Activated CD4-positive, alpha-beta T cell treated with anti-CD3 and anti-CD28 coated beads, Interleukin-2, amount 50 U/mL, for 1 hour (primary cell): ENCODE measurements at places on chromosomes 3 and 15.
A peak's percentile ranks its signal among the peaks of the same experiment; 100 is the strongest.

GRCh38 chr15:71735385-71735757 is 75.0 kb upstream of the NR2E3 start:
- DNase-seq: no peak

DNA sequence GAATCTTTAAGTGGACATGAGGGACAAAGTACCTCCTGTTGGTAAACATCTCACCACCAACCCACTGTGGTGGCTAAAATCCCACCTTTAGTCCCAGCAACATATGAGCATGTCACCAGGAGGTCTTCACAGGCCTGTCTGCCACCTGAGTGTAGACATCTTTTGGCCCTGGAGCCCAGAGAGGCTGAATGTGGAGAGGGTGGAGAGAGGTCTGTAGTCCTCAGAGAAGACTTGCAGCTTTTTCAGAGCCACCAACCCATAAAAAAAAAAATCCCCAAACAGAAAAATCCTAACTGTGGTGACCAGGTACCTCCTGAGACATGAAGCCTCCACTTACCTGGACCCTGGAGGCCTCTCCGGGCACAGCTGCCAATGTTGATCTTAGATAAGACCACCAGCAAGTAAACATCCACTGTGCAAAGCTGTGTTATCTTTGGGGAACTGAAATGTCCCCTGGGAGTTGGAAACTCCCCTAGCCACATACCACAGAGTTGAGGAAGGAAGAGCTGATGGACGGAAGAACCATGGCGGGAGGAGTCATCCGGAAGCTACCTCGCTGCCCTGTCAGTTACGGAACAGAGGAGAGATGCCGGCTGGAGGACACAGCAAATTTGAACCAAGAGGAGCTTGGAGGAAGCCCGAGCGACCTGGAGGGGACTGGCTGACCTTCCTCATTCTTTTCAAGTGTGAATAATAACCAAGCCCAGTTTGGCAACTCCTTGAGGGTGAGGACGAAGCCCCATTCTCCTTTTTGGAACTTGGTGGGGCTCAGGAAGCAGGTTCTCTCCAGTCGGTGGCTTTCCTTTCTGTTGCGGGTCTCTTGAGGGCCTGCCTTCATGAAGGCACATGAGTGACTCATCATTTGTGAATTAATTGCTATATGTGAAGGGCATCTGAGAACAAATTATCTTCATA is at the start of gene GHRL:
GHRL (minus strand) TSS at position 443 of the 915 bp plus-strand sequence. CDS start 2,767 bp downstream, outside the sequence.
- no peak for DNase-seq

DNA sequence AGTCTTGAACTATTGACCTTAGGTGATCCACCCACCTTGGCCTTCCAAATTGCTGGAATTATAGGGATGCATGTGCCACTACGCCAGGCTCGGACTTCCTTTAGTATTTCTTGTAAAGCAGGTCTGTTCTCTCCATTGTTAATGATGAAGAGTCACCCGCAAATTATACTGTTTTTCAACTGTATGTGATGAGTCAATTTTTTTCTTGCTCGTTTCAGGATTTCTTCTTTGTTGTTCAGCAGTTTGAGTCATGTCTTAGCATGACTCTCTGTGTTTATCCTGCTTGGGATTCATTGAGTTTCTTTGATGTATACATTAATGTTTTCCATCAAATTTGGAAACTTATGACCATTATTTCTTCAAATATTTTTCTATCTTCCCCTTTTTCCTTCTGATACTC is 28.9 kb downstream of the GRAMD1C start:
- no peak for DNase-seq

DNA sequence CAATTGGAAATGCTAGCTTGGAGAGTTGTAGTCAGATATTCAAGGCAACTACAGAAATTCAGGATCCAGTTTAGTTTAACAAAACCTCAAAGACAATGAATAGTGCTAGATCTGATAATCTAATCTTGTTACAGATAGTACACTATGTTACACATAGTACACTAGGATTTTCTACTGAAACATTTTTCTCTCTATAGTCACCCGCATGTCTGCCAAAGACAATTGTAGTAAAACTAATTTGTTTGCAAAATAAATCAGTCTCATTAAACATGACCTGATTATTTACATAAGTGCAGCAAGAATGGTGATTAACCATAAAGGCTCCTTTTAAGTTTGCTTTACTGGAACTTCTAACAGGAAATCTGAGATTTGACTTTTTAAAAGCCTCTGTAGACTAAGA is 52.0 kb downstream of the ILDR1 start:
- no peak for DNase-seq

DNA sequence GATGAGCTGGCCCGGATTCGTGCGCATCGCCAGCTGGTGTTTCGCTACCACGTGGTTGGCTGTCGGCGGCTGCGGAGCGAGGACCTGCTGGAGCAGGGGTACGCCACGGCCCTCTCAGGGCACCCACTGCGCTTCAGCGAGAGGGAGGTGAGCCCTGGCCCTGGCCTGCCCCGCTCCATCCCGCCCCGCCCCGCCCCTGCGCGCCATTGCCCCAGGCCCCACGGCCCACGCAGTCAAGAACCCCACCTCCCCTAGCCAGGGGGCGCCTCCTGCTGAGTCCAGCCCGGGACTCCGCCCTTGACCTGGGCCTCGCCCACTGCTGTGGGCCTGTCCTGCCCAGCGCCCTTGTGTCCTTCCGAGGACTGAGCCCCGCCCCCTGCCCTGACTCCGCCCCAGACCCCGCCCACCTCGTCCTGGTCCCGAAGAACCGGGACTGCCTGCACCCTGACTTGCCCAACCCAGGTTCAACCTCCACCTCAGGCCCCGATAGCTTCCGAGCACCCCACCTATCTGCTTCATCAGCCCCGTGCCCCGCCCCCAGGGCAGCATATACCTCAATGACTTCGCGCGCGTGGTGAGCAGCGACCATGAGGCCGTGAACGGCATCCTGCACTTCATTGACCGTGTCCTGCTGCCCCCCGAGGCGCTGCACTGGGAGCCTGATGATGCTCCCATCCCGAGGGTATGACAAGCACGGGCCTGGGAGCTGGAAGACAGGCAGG is 14.8 kb downstream of the NT5DC2 start:
- DNase-seq: no peak

- no peak for DNase-seq
These were observed 29.6 kb downstream of the ONECUT1 start for GRCh38 chr15:52760562-52760961.

DNA sequence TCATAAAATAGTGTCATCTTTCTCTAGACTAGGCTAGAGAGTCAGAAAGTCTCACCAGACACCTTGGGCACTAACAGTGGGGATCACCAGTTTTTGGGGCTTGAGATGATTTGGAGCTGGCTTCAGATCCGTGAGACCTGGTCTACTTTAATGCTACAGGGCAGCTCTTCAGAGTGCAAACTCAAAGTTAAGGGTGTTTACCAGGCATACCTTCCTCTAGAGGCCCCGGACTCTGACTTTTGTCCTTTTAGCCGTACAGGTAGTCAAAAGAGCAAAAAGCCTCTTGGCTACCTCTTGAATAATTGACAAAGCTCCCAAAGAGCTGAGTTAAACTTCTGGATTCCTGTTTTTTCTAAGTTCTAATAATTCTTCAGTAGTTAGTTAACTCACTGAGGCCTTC is 41.4 kb upstream of the CCR4 start:
- DNase-seq: no peak

DNA sequence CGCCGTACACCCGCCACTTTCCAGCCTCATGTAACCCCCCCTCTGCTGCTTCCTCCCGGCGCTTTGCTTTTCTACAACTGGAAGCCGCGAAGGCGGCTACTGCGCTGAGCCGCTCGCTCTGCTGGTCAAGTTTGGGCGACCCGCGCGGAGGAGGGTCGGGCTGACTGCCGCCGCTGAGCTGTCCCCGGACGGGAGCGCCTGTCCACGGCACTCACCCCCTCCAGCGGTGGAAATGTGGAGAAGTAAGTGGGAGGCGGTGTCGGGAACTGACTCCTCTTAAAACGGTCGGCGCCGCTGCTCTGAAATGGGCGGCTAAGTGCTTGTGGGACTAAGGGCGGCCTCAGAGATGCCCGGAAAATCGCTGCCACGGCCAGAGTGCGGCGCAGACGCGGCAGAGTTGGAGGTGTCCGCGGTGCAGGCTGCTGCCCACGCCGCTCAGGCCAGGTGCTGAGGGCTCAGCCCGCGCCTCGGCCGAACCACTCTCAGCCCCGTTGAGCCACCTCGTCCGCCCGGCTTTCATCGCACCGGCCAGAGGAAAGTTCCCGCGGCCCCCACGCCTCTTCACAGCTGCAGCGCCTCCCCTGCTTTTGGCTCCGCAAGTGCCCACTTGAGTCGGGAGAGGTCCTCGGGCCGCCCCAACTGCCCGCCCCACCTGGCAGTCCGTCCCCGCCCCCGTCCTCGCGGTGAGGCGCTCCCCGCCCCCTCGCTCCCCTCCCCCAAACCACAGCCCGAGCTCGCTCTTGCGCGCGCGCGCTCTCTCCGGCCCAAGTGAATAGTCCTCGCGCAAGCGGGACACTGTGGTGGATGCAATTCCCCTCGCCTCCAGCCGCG is at the start of gene EPHA6:
EPHA6 (plus strand) TSS at position 775 of the 831 bp plus-strand sequence.
- no peak for DNase-seq

GRCh38 chr3:188400494-188401243 is 246.7 kb downstream of the LPP start:
- DNase-seq: no peak

GRCh38 chr15:63992300-63992699 is 54.0 kb downstream of the DAPK2 start:
- DNase-seq: no peak

DNA sequence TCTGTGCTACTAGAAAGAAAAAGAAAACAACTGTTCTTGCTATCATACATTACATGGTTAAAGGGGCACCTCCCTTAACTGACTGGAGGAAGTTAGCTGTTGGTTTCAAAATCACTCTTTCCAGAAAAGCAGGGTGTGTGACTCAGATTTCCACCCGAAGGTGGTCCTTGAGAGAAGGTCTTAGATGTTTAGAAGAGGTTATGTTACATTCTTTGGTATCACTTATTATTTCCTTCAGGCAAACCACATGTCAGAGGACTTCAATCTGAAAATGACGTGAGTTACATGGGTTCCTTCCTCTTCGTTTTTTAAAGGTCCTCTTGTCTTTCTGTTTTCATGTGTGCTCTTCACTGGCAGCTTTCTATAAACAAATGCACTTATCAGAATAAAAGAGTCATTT is 307.9 kb upstream of the CBLB start:
- peak; percentile 28 for DNase-seq

GRCh38 chr3:175068587-175068986 is 209.5 kb downstream of the NAALADL2 start:
- no peak for DNase-seq

DNA sequence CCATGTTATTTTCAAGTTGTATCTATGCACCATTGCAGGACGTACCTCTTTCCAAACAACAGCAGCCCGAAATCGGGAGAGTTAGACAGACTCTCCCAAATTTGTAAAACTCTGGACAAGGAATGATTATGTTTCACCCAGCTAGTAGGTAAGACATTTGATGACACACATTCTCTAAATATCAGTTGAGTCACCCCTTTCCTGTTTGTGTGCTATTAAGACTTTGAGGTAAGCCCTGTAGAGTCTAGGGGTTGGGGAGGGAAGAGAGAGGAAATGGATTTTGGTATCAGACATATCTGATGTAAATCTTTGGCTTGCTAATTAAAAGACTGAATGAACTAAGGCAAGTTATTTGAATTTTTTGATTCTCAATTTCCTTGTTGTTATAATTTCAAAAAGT is 999.0 kb downstream of the TUSC7 start:
- DNase-seq: no peak

- no peak for DNase-seq
These were observed 10.2 kb upstream of the PLXND1 start for GRCh38 chr3:129616713-129617112.

DNA sequence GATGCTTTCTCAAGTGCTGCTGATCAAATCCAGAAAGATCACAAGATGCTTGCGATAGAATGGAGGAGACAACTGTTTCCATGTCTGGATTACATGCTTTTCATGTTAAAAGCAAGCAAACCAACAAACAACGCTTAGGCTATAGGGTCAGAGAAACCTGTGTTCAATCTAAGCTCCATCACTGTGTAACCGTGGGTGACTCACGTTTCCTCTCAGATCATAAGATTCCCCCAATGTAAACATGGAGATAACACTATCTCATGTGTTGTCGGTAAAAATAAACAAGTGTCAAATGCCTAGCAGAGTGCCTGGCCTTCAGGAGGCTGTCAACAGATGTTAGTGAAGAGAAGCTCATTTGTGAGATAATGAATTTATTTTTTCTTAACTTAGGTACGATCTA is 907.8 kb downstream of the NTRK3 start:
- no peak for DNase-seq

GRCh38 chr15:49096090-49096750 is 50.0 kb upstream of the SECISBP2L start:
- DNase-seq: no peak
